ENCODE measurements at places on chromosomes 7 and 10. TPM values are rescaled to one million over a fixed set of nuclear protein-coding genes. Genes with fewer than 3 reads are reported as not detected.

DNA sequence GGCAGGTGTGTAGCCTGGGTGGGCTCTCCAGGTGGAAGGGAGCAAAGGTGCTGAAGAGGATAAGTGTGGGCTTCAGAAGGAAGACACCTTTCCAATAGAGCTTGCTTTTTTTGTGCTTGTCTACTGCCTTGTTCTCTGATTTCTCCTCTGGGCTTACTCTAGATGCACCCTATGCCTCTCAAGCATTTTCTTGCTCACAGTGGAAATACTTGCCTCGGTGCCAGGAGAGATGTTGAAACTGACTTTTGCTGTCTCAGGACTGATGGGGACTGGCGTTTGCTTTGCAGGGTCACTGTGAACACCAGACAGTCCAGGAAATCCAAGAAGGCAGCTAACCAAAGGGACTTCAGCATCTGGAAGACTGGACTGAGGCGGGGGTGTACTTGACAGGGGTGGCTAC is 187.9 kb downstream of the SNX10 start:
- no peak for DNase-seq

DNA sequence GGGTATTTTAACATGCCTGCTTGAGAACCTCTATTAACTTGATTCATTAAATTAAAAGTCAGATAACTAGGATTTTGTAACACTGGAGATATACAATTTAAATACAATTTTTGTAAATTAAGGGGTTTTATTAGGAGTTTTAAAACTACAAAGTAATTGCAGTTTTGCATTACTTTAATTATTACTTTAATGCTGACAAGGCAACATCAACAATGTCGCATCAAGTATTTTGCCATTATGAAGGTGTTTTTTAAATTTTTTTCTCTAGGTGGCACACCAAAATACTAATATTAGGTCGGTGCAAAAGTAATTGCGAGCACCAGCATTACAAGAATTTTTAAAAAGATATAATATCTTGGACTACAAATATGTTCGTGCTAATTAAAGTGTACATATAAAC is 513.4 kb downstream of the ANKRD7 start:
- DNase-seq = no peak

- DNase-seq = no peak
Observed at GRCh38 chr7:158975526-158976467, 119.4 kb downstream of the DYNC2I1 start.

DNA sequence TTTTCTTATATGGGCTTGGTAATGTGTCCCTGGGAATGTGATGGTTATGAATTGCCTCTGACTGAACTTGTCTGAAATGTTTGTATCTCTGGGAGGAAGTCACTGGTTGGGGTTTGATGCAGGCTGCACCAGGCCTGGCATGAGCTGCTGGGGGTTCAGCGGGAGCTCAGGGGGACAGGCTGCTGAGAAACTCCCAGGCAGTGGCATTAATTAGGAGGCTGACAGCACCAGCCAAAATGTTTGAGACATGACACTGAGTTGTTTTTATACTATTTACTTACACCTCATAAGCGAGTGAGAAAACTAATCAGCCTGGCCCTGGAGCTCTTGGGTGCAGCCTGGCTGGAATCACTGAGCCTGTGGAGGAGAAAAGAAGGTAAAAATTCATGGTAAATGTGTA is 124.1 kb upstream of the SORCS3 start:
- no peak for DNase-seq

GRCh38 chr7:71419546-71420337 is 287.8 kb downstream of the GALNT17 start:
- DNase-seq = no peak

DNA sequence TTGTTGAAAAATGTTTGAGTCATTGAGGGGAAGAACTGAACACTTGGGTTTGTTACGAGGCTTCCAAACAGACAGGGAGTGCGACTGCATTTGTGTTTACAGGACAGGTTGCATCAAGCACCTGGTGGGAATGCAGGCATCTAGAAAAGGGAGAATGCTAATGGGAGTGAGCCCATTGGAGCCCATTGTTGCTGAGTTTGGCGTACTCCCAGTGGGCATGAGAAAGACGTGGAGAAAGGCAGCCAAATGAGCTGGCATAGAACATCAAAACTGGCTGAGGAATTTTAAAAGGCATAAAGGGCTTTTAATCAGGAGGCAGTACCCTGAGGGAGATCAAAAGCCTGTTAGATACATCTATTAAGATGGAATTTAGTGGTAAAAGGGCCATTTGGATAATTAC is 171.6 kb upstream of the NPSR1 start:
- no peak for DNase-seq

DNA sequence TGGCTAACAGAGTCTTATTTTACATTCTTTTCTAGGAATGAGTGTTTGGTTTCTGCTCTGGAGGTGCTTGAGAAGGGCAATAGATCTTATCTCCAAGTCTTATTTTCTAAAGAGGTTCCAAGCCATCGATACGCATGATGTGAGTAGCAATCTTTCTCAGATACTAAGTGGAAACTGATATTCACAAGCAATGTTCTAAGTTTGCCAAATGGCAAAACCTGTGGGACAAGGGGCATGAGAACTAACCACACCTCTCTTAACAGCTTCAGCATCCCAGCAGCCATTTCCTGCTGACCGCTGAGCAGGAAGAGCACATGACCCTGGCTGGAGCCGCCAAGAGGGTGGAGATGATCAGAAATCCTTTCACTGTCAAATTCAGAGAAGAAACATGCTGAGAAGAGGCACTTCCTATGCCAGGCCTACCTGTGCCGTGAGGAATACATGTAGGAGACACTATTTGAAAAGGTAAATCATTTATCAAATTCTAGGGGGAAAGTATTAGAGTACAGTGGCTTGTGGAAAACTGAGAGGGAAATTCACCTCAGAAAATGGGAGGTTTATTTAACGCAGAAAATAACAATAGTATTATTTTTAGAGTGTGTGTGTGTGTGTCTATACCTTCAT is 35.2 kb downstream of the CCDC71L start:
- no peak for DNase-seq

DNA sequence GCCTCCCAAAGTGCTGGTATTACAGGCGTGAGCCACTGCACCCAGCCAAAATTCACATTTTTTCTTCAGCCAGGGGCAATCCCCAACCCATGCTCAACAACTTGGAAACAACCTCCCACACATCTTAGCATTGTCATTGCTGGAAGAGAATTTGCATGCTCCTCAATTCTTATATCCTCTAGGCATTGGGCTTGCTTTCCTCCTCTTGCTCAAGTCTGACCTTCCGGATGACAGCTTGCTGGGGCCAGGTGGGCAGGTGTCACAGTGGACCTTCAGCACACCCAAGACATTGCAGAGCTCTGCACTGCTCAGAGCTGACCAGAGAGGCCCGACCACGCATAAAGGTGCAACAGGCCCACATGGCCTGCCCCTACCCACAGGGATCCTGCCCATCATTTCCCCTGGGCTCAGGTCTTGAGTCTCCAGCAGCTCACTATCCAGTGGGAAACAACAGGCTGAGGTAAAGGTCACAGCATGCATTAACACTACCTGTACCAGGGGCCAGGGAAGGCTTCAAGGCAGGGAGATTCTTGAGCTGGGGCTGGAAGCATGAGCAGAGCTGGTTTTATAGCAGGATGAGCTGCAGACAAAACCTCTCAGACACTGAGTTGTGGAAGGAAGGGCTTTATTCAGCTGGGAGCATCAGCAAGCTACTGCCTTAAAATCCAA is 6.8 kb upstream of the GPR15LG start:
- DNase-seq = no peak

- DNase-seq = no peak
Observed at GRCh38 chr10:33791272-33791660, 456.8 kb upstream of the NRP1 start.

Gene DRGX
- not detected for total RNA-seq

Gene EPHB6
- 9.6 TPM for total RNA-seq

Gene SPDYE6
- total RNA-seq = not detected

Gene NRG3
- 0.73 TPM for total RNA-seq

Gene JAZF1
- total RNA-seq = 7.1 TPM

Gene CUBN
- 8.7 TPM for total RNA-seq

Gene ABLIM1
- 207 TPM for total RNA-seq

Gene CACNA2D1
- 72.7 TPM for total RNA-seq
